ENCODE measurements at places on chromosomes 6 and 20.
A peak's percentile ranks its signal among the peaks of the same experiment; 100 is the strongest.

DNA sequence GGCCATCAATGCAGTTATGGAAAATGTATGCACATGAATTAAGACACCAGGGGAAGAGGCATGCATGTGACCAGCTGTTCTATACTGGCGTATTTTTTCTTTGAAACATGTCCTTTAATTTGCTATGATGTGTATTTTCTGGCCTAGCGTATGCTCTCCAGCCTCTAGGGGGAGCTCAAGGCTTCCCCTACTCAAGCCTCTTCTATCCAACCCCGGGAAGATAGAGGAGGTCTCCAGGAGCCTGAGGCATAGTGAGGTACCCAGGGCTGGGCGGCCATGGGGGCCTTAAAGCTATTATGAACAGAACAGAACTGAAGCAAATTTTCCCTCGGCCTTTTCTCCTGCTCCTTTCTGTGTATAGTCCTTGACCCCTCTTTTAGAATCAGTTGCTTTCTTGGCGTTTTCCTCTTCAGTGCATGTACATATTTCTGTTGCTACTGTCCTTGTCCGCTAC, 528.9 kb downstream of the MAFB start:
- DNase-seq = peak; percentile 45

DNA sequence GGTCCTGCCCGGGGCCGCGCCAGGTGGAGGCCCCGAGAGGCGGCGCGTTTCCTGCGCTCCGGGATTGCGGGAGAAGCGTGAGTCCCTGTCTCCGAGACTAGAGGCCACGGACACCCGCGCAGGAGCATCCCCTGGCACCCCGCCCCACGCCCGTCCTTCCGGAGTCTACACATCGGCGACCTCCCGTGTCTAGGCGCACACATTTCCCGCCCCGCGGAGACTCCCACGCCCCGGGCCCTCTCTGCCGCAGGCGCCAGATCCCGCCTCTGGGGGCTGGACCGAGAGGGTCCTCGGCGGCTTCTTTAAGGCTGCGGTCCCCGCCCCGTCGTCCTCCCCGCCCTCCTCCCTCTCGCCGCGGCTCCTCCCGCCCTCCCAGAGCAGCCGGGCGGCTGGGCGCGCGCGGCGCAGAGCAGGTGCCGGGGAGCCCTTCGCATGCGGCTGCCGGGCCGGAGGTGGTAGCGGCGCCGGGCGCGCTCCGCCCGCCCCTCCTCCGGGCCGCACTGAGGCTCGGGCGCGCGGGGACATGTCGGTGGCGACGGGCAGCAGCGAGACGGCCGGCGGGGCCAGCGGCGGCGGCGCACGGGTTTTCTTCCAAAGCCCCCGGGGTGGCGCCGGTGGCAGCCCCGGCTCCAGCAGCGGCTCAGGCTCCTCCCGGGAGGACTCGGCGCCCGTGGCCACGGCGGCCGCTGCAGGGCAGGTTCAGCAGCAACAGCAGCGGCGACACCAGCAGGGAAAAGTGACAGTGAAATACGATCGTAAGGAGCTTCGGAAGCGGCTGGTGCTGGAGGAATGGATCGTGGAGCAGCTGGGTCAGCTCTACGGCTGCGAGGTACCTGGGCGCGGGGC, at the start of gene PPP1R14C:
PPP1R14C (plus strand) TSS at position 375 of the 846 bp plus-strand sequence; CDS start at position 524, 149 bp downstream.
- DNase-seq = no peak

DNA sequence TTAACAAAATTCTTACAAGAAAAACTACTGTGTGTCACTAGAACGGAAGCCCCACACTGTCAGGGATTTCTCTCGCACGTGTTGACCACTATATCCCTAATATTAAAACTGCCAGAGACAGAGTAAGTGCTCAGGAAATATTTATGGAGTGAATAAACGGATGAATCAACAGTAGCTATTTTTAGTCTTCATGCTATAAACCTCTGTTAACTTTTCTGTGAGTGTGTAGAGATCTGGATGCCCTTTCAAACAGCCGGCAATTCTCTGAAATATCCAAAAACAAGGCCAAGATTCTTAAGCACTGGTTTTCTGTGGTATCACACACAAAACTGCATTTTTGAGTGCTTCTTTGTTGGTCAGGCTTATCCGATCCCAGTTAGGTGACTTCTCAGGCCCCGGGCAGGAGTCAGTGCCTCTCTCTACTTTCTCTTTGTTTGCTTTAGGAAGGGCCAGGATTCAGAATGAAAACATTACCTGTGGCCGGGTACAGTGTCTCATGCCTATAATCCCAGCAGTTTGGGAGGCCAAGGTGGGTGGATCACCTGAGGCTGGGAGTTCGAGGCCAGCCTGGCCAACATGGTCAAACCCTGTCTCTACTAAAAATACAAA, 15.7 kb downstream of the ATP9A start:
- DNase-seq = peak; percentile 79

GRCh38 chr6:156163311-156163710, 613.9 kb upstream of the ARID1B start:
- DNase-seq = no peak

DNA sequence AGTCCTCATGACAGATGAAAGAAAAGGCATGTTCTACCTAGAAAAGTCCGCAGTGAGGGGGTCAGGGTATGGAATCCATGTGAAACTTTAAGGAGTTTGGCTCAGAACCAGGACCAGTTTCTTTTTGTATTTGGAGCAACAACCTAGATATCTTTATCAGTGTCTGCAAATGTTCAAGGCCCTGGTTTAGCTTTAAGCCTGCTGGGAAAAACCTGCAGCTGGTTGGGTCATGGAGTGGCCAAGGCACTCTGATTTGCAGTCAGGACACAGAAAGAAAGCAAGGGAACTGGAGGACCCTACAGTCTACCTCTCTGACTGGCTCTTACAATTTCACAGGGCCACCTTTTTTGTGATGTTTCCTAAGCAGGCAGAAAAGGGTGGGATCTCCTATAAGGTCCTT, 33.7 kb downstream of the GSTA2 start:
- no peak for DNase-seq

- DNase-seq = peak; percentile 32
These were observed 18.8 kb upstream of the CLPSL2 start for GRCh38 chr6:35757456-35758123.

- DNase-seq = no peak
These were observed 11.9 kb downstream of the POPDC3 start for GRCh38 chr6:105167914-105168313.

Data from fibroblast of villous mesenchyme (primary cell).